ENCODE measurements at places on chromosomes 2 and 18.
A peak's percentile ranks its signal among the peaks of the same experiment; 100 is the strongest.

GRCh38 chr2:217899231-217900009 is 103.4 kb downstream of the TNS1 start:
- DNase-seq: no peak

DNA sequence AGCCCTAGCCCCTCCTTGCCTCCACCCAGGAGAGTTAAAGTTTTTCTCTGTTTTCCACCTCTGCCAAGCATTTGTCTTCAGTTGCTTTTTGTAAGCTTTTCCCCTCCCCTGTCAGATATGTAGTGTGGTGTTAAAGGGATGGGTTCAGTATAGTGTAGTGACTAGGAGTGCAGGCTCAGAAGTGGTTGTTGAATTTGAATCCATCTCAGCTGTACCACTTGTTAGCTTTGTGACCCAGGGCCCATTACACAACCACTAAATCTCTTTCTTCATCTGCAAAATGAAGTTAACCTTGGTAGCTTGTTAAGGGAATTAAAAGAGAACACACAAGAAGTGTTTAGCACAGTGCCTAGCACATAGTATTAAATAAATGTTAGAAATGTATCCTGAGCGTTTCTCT is 56.9 kb downstream of the MAP3K20 start:
- no peak for DNase-seq

GRCh38 chr2:216839688-216840087 is 20.2 kb downstream of the TNP1 start:
- DNase-seq: no peak

DNA sequence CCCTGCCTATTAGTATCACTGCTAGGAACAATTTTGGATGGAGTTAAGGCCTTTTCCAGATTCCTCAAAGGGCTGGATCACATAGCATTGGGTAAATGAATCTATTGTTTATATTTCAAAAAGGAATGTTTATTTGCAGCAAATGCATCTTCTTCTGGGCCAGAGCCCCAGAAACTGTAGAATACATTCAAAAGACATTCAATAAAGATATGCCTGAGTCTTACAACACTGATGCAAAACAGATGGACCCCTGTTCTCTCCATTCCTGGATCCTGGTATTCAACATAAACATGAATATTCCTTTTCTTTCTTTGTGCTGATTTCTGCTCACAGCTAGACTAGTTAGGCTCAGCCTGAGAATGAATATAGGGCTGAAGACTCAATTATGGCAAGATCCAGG is 227.2 kb upstream of the KLHL29 start:
- no peak for DNase-seq

DNA sequence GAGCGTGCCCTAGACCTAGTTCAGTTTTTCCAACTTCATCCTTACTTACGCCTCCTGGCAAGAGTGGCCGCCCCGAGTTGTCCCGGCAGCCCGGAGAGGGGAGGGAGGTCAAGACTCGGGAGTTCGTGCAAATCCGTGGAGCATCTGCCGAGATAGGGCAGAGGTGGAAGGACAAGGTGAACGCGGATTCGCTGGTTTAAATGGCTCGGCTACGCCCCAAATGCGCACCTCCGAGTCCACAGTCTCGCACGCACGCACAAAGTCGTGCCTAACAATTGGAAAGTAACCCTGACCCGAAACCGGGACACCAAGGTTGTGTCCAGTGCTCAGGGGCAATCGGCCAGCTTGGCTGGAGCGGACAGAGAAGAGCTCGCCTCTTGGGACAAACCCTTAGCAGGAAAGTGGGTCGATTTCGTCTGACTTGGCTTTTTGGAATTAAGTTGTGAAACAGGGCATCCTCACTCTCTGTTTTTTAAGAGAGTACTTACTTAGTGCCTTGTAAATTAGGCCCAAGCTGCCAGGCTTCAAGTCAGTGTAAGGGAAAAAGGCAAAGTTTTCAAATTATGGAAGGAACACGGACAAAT is 726 bp upstream of the SS18 start:
- DNase-seq: peak; percentile 3

DNA sequence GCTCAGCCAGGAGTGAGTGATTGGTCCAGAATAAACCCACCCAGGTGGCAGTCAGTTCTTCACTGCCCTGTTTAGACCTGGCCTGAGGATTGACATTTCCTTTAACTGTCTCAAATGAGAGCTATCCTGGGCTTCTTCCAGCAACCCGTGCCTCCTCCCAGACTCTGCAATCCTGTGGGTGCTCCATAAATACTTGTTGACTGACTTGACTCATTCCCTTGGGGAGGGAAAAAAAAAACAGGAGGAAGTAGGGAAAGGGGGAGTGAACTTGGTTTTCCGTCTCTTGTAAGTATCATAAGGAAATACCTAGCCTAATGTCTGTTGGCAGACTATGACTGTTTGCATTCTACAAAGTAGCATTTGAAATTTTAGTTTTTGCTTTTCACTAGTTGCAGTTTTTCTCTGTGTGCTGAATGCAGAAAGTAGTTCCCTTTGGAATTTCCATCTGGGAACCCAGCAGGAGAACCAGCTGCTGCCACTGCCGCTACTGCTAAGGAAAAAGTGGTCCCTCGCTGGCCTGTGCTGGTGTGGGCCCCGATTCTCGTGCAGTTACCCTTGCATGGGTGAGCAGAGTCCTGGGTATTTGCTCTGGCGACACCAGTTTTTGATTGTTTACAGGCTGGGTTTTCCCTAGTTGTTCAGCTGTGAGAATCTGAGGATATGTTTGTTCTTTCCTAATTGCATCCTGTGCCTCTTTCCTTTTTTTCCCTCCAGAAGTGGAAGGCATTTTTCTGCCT is 78.8 kb downstream of the TGOLN2 start:
- no peak for DNase-seq

DNA sequence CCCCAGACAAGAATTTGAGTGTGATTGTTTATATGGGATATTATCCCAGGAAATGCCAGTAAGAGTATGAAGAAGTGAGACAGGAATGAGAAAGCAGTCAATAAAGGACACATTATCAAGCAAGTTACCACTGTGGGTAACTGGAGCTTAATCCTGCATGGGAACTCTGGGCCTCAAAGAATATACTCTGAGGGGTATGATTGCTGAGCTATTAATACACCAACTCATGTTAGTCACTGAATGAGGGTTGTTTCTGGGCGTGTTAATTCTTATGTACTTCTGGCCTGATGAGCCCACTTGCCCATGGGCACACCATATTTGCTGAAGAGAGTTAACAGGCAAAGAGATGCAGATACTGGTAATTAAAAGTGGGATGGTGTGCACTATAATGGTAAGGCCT is 26.6 kb upstream of the PAIP2B start:
- DNase-seq: no peak

GRCh38 chr2:119265693-119266066 is 42.0 kb downstream of the STEAP3 start:
- no peak for DNase-seq

DNA sequence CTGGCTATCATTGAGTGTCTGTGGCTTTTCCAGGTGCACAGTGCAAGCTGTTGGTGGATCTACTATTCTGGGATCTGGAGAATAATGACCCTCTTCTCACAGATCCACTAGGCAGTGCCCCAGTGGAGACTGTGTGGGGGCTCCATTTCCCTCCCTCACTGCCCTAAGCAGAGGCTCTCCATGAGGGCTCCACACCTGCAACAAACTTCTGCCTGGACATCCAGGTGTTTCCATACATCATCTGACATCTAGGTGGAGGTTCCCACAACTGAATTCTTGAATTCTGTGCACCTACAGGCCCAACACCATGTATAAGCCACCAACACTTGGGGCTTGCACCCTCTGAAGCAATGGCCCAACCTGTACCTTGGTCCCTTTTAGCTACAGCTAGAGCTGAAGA is 775.4 kb upstream of the CDH2 start:
- DNase-seq: no peak

- no peak for DNase-seq
These were observed 71.2 kb downstream of the STK25 start for GRCh38 chr2:241437179-241437578.

- no peak for DNase-seq
These were observed 166.8 kb upstream of the ID2 start for GRCh38 chr2:8514796-8515758.

DNA sequence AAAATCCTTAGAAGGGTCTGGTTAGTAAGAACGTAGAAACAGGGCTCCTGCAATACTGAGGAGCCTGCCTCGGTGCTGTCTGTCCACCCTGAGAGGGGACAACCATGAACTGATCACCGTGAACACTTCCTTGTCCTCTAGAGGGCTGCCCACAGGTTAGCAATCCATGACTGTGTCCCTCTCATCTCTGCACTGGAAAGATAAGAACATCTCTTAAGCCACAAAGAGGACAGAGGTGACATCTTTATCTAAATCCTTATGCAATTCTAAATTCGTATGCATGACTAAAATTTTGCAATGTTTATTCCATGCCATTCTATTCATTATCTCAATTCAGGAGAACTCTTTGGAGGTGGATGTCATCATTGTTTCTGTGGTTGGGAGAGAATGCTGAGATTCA is 12.8 kb downstream of the EFR3B start:
- DNase-seq: no peak

Data from caudate nucleus (tissue), 63 donors.